ENCODE measurements at places on chromosomes 2 and 18. TPM values are rescaled to one million over a fixed set of nuclear protein-coding genes. Genes with fewer than 3 reads are reported as not detected.

DNA sequence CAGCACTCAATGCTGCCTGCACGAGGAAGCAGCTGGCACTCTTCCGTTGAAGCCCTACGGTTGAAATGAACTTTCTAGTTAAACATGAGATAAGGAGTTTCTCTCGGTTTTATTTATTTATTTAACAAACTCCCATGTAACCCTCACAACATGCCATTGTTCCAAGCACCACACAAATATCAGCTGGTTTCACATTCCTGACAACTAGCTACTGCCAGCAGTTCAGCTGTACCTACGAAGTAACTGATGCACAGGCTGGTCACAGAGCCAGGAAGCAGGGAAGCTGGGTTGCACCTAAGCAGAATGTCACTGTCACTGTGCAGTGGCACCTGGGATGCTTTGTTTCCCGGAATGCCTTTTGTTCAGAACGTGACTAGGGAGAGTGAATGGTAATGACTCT lies 18.1 kb downstream of the TIMM21 start:
- DNase-seq, result no peak

DNA sequence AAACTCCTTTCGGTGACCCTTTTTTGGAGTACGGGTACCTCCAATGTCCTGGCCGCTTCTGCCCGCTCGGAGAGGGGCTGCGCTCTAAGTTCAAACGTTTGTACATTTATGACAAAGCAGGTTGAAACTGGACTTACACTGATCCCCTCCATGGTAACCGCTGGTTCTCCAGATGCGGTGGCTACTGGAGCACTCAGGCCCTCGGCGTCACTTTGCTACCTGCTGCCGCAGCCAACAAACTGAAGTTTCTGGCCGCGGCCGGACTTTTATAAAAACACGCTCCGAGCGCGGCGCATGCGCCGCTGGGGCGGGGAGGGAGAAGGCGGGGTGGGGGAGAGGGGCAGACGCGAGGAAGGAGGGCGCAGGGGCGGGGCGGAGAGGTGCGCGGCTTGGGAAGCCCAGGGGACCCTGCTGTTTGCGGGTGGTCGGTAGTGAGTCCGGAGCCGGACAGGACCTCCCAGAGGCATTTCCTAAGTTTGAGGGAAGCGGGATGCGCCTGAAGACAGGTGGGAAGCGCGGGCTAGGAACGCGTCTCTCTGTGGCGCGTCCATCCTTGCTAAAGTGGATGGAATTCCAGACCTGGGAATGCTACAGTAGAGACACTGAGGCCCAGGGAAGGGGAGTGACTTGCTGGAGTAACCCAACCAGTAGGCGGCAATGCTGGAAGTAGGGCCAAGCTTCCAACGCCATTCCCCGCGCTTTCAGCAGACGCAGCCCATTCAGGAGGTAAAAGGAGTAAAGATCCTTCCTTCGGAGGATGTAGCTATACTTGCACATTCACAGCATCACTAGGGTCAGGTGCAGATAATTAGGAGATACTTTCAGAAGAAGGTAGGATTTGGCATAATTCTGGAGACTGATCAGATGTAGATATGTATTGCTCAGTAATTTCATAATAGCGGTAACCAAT lies at the start of gene CXCR4:
CXCR4 (minus strand) TSS at position 241 of the 910 bp plus-strand sequence; CDS start at position 152, 89 bp downstream.
- peak; percentile 34 for DNase-seq

- no peak for DNase-seq
These were observed 68.9 kb downstream of the CYB5A start for GRCh38 chr18:74222710-74223494.

- no peak for DNase-seq
These were observed 41.6 kb downstream of the LAMA3 start for GRCh38 chr18:23730857-23731256.

GRCh38 chr2:63444565-63445288 lies 143.6 kb downstream of the WDPCP start:
- DNase-seq, result no peak

DNA sequence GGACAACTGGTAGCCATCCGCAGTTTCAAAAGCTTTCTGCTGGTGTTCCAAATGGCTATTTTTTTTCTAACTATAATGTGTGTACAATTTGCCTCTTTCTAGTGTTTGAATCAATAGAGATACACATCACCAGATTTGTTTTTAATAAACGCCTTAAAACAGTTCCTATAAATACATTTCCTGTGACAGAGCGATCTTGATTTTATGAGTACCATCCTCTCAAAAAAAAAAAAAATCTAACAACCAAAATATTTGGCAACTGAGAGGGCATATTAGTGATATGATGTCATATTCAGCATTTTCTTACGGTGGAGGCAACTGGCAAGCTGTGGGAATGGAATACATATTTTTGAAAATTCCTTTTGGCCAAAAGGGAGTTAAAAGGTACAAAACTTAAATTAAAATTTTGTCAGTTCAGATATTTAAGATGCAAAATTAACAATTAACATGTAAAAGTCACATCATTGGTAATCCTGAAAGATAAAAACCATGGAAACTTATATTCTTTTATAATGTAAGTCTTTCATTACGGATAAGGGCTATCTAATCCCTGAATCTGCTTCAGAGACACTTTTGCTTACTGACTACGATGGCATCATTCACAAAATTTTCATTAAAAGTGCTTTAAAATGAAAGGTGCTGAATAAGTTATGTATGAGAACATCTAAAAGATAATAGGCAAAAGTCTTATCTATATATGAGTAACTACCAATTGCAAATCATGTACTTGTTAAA lies 268.4 kb downstream of the TCF4 start:
- DNase-seq, result no peak

DNA sequence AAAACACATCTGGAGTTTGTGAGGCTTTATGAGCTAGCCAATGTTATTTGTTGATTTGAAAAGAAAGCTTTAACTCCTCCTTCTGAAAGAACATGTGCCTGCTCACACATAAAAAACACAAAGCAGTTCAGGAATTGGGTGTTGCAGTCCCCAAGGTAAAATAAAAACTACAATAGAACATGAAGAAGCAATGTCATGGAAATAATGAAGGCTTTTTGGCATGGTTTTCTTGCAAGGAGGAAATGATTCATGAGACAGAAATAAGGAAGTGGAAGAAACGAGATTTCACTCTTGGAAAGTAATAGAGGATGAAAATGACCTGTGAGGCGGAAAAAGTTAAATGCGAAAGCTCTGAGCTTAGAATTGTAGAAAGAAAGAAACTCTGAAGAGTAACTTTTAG lies 81.1 kb downstream of the TRIB2 start:
- no peak for DNase-seq

DNA sequence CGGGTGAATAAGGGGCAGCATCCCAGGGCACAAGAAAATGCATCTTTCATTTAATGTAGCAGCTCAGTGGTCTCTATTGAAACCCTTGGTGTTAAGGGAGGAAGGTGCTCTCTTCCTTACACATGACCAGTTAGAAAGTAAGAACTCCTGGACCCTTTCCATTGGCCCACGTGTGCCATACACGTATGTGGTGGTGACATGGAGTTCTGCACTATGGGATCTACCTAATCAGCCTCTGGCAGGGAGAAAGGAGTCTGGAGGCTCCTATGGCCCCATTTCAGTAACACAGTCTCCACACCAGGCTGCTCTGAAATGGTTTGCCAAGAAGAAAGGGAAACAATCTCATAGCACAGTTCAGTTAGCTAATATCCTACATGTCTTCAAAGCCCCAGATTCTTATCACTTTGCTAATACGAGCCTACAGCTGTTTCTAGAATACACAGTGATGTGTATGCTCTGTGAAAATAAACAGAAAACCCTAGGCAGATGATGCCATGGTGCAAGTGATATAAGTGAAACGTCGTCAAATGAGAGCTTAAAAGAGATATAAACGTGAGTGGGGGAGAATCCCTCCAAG lies 7.0 kb downstream of the EFEMP1 start:
- peak; percentile 59 for DNase-seq

DNA sequence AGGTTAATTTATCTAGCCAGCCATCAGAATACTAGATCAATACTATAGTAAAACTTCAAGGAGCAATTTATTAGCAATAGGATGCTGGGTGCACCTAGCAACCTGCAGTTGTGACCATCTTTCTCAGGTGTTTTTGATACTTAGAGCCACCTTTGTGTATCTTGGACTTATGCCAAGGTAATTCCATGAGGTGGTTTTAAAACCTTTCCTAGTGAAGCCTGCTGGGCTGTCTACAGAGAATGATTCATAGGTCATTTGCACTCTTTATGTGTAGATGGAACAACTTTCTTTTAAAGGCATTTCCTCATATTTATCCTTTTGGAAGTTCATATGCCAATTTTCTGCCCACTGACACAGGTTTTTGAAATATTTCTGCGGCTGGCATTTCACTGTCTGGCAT lies 1030.1 kb upstream of the POU3F3 start:
- DNase-seq, result no peak

DNA sequence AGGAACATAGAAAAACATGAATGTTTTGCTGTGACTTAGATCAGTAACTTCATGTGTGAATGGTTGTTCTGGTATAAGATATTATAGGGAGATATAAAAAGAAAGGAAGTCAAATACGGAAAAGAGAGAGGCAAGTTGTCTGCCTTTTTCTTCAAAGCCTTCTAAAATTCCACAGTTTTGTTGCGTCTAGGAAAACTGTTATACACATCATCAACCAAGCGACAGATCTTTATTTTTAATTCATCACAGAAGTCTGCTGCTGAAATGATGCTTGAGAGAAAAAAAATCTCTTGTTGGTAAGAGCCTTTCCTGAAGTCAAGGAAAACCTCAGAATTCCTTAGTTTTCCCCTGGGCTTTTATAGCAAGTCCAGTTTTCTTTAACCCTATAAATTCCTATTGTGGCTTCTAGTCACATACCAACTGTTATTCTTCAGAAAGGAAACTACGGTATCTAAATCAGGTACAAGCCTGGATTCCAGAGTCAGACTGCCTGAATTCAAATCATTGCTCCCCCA lies 36.3 kb upstream of the TANC1 start:
- DNase-seq, result peak; percentile 5

GRCh38 chr2:66318009-66318561 lies 116.8 kb upstream of the MEIS1 start:
- DNase-seq, result no peak

GRCh38 chr2:129716781-129717559 lies 262.5 kb upstream of the RAB6C start:
- DNase-seq, result peak; percentile 29

GRCh38 chr18:3983351-3983969 lies 471.6 kb downstream of the DLGAP1 start:
- peak; percentile 68 for DNase-seq

GRCh38 chr2:131038258-131039100 lies 54.8 kb downstream of the FAM168B start:
- DNase-seq, result peak; percentile 46

GRCh38 chr2:220071696-220072095 lies 444.3 kb downstream of the SLC4A3 start:
- DNase-seq, result no peak

DNA sequence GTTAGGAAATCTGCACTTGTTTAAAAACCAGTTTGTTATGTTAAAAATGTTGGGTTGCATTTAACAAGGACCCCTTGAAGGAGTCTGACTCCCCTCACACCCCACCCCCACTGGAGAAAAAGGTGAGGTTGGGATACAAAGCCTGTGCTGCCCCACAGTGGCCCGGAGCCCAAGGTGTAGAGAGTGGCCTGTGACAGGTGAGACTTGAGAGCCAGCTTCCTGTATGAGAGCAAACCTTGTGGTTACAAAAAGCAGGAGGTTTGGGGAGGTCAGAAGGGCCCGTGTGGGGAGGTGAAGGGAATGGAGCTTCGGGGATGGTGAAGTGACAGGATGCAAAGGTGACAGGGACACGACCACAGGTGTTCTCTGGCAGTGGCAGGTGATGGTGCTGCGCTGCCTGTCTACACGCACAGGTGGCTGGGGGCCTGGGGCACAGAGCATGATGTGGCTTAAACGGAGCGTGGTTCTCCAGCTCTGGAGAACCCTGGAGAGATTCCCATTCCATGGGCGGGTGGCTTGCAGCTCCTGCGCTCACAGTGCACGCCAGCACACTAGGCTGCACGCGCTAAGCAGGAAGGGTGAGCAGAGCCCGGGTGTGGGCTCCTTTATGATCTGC lies 29.0 kb downstream of the IMPA2 start:
- DNase-seq, result no peak

- no peak for DNase-seq
These were observed 9.5 kb upstream of the CYS1 start for GRCh38 chr2:10089565-10090190.

DNA sequence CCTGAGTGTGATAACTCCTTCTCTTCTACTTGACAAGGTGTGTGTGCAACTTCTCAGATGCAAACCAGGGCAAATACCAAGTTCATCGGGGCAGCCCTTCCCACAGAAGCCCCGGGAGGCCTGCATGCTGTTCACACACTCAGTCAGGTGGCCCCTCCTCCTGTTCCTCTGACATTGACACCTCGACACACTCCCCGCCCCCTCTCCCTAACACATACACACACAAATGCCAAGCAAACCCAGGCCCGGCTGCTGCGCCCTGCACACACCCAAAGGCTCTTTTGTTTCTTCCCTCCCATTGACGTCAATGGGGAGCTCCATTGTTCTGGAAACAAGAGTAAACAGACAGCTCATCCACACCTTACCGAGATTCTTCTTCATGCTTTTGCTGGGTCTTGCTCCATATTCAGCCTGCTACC lies 1.7 kb upstream of the PER2 start:
- DNase-seq, result no peak

DNA sequence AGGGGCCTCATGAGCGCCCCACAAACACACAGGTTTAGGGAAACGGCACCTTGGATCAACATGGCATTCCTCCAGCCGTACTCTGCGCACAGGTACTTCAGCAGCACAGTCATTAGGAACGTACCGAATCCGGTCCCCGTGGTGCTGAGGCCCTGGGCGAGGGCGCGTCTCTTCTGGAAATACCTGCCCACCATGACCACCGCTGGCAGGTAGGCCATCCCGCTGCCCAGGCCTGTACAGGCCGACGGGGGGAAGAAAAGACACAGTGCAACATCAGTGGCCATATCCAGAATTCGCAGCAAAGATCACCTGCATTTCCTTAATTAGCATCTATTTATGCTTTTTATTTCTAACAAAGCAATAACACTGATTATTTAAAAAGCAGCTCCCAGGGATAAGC lies 22.2 kb downstream of the SLC16A14 start:
- no peak for DNase-seq

GRCh38 chr2:147051248-147051647 lies 793.6 kb upstream of the ACVR2A start:
- no peak for DNase-seq

- peak; percentile 9 for DNase-seq
These were observed 66.9 kb downstream of the LTBP1 start for GRCh38 chr2:33013684-33014110.

GRCh38 chr2:10561288-10562035 lies 113.3 kb upstream of the ODC1 start:
- DNase-seq, result no peak

GRCh38 chr2:203799908-203800307 lies 67.7 kb upstream of the CTLA4 start:
- DNase-seq, result no peak

Gene MYL12B
- 278 TPM for total RNA-seq

Gene SCN9A
- 1.8 TPM for total RNA-seq

Gene HOXD4
- 1.2 TPM for total RNA-seq

Gene SNRNP27
- total RNA-seq, result 35.1 TPM

Gene TRIM54
- not detected for total RNA-seq

Gene RBKS
- 1.1 TPM for total RNA-seq

Gene CAVIN2
- total RNA-seq, result 1.8 TPM

Gene DNPEP
- total RNA-seq, result 60.7 TPM

Gene PLEK
- total RNA-seq, result 0.36 TPM

Gene CERKL
- total RNA-seq, result not detected
